ENCODE measurements at places on chromosomes 6 and 20. TPM values are rescaled to one million over a fixed set of nuclear protein-coding genes. Genes with fewer than 3 reads are reported as not detected.

The PTCRA gene
- not detected for total RNA-seq

The SLC12A5 gene
- 2.0 TPM for total RNA-seq

The ACAT2 gene
- total RNA-seq, result 20.4 TPM

The HLA-DOB gene
- 6.1 TPM for total RNA-seq

The CLDN20 gene
- total RNA-seq, result not detected

The FBXL4 gene
- 25.8 TPM for total RNA-seq

The CRISP2 gene
- total RNA-seq, result not detected

The FAM83C gene
- total RNA-seq, result not detected

The BEND6 gene
- 0.72 TPM for total RNA-seq

The SCRT2 gene
- not detected for total RNA-seq

The NT5DC1 gene
- total RNA-seq, result 41.7 TPM

The FAM110A gene
- 10.2 TPM for total RNA-seq

The TBPL1 gene
- total RNA-seq, result 17.3 TPM

The CYP21A2 gene
- total RNA-seq, result 3.2 TPM

The HAO1 gene
- total RNA-seq, result not detected

The OPN5 gene
- total RNA-seq, result 0.16 TPM

The UST gene
- total RNA-seq, result 4.2 TPM

The PHF10 gene
- 35.9 TPM for total RNA-seq

The RIPPLY2 gene
- 0.38 TPM for total RNA-seq

The UNC5CL gene
- total RNA-seq, result 53.7 TPM

The ANGPT4 gene
- total RNA-seq, result 0.57 TPM

The FNDC11 gene
- 1.6 TPM for total RNA-seq

The CLVS2 gene
- total RNA-seq, result not detected

The ZNF334 gene
- 8.2 TPM for total RNA-seq

The EPPIN gene
- total RNA-seq, result not detected

The BTNL2 gene
- not detected for total RNA-seq

The LHFPL5 gene
- total RNA-seq, result 0.47 TPM

The SIRPB2 gene
- total RNA-seq, result 8.2 TPM

The PBOV1 gene
- not detected for total RNA-seq

The SLC17A3 gene
- 14.0 TPM for total RNA-seq

The TFAP2C gene
- total RNA-seq, result 1.4 TPM

The SLC17A1 gene
- 26.3 TPM for total RNA-seq

Data from kidney (tissue), 22 donors.